ENCODE measurements at places on chromosomes 5 and 9.
A peak's percentile ranks its signal among the peaks of the same experiment; 100 is the strongest.

GRCh38 chr5:108925073-108925472 lies 177.4 kb downstream of the FER start:
- no peak for DNase-seq

- DNase-seq: no peak
These were observed 139.7 kb downstream of the LRRC70 start for GRCh38 chr5:62718324-62718723.

GRCh38 chr5:150633429-150633828 lies 7.0 kb upstream of the SYNPO start:
- no peak for DNase-seq

DNA sequence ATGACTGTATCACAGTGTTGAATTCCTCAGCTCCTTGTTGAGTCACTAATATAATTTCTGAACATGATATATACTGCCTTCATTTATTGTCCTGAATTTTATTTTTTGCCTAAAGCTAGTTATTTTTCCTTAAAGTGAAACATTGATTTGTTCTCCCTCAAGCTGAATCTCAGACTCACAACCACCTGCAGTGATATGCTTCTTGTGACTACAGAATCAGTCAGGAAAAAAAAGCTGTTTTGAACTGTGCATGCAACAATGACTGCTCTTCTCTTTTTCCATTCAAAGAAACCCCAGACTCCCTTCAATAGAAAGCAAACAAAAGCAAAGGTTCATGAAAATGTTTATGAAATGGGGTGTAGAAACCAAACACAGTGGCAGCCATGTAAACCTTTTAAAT lies 470.2 kb upstream of the CHD1 start:
- no peak for DNase-seq

DNA sequence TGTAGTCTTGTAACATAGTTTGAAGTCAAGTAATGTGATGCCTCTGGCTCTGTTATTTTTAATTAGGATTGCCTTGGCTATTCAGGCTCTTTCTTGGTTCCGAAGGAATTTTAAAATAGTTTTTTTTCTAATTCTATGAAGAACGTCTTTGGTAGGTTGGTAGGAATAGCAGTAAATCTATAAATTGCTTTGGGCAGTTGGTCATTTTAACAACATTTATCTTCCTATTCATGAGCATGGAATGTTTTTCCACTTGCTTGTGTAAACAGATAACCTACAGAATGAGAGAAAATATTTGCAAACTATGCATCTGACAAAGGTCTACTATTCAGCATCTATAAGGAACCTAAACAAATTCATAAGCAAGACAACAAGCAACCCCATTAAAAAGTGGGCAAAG lies 173.2 kb upstream of the TRPC7 start:
- no peak for DNase-seq

GRCh38 chr5:52825826-52826225 lies 38.1 kb downstream of the ITGA1 start:
- DNase-seq: no peak

DNA sequence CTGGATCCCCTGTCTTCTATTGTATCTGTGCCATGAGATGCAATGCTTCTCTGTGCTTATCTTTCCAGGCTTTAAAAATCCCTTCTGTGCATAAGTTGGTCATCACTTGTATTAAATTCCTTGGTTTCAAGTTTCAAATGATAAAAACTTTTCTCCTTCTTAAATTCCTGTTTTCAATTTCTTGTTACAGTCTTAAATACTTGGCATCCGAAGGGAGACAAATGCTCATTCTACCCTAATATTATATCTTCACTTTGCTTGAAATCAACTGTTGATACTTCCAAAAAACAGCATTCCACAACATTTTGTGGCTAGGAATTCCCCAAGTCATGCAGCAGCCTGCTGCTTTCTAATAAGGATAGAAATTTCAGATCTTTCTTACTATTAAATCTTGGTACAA lies 413.2 kb upstream of the ACTBL2 start:
- no peak for DNase-seq

DNA sequence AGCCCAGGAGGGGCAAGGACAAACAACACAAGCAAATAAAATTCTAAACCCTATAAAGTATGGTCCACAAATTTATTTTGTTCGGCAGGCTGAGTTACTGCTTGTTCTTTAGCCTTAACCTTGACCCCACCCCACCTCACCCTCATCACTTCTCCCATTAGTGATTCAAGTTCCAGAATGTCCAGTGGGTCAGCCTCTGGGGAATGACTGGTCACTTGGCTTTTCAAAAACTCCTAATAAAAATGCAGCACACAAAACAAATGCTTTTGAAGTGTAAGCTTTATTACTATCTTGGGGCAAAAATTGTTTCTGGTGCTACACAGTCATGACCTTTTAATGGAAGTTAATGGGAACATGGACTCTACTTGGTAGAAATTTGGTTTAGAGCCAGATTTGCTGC lies 142.1 kb downstream of the MPDZ start:
- no peak for DNase-seq

DNA sequence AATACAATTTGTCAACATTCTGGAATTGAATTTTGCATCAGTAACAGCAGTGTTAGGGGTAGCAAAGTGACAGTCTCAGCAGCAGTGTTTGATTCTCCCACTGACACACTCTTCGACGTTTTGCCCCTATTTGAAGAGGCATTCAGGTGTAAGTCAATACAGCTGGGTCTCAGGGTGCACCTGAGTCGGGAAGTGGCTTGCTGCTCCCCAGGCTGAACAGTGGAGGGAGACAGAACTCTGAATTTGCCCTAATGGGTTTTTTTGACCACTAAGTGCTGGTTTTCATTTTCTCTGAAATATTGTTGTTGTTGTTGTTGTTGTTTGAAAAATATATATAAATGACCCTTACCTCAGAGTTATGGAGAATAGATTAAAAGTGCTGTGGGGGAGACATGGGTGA lies 223.2 kb downstream of the TLR4 start:
- no peak for DNase-seq

GRCh38 chr9:93827545-93828330 lies 127.4 kb downstream of the BARX1 start:
- DNase-seq: peak; percentile 16

GRCh38 chr5:115413651-115414050 lies 117.2 kb upstream of the CCDC112 start:
- DNase-seq: no peak

DNA sequence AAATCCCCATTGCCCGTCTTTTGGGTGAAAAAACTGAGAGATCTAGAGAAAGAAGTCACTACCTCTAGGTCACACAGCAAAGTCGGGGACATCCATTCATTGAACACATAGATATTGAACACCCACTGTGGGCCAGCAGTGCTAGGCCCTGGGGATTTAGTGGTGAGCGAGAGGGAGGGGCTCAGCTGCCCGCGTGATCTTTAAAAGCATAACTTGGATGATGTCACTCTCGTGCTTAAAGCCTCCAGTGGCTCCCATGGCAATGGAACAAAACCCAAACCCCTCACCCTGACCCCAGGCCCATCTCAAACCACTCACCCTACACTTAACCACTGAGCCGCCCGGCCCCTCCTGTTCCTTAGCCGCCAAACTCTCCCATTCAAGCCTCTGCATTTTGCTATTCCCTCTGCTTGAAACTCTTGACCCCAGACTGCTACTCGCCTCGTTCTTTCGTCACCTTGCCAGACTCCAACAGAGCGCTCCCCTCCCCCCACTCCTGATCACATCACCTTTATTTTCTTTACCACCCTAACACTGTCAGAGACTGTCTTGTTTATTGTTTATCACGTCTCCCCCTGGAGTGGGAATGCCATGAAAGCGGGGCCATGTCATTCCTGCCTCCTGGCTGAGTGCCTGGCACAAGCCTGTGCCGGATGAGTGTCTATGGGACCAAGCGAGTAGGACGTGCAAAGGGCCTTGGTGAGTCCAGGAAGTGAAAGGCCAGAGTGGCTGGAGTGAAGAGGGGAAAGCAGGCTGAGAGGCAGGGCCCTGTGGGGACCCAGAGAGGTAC lies 710 bp upstream of the PIP5KL1 start:
- DNase-seq: no peak

DNA sequence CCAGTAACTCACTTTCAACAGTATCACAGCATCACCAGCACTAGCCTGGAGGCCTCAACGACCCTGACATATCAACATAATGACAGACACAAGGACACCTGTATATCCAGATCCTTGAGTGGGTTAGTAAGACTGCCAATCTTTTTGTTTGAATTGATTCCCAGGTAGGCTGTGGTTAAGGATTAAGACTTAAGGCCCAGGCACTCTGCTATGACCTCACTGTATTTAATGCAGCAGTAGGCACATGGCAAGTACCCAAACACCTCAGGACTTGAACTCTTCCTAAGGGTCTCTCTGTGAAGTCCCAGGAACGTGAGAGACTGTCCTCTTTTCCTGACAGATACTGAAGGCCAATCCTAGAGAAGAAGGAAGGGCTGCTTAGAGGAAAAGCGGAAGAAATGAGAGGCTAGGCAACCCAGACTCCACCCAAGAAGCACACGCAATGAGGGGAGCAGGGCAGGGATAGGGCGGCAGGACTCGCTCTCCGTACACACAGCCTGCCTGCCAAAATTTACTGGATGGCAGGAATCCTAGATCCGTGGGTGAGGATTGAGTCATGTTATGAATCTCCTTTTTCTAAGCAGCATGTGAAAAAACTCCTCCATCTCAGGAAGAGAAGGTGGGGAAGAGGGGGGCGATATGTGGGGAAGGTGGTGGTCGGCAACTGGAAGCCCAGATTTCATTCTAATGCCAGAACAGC lies 93.4 kb downstream of the SIL1 start:
- DNase-seq: no peak

- no peak for DNase-seq
These were observed 65.3 kb downstream of the CSNK1A1 start for GRCh38 chr5:149485655-149486615.

DNA sequence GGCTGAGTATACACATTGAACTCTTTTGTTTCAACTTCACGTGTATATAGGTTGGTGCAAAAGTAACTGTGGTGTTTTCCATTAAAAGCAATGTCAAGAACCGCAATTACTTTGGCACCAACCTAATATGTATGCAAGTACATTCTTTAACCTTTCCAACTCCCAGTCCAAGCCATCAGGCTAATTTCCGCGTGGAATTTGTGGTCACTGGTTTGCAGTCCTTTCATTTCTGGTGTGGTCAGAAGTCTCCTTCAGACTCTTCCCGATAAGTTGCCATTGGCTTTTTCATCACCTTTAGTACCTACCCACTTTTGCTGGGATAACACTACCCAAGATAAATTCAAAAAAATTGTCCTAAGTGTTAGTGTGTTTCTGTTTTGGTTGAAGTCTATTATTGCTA lies 84.0 kb downstream of the RGS3 start:
- DNase-seq: no peak

DNA sequence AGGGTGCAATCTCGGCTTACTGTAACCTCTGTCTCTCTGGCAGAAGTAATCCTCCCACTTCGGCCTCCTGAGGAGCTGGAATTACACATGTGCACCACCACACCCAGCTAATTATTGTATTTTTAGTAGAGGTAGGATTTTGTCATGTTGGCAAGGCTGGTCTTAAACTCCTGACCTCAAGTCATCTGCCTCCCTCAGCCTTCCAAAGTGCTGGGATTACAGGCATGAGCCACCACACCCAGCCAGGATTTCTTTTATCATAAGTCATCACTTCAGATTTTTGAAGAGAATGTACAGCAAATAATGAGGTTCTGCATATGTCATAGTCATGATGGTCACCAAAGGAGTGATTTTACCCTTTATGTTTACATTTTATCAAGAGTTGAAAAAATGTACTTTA lies 108.1 kb downstream of the GCNT1 start:
- no peak for DNase-seq
